ENCODE measurements at places on chromosomes 16 and 17.

DNA sequence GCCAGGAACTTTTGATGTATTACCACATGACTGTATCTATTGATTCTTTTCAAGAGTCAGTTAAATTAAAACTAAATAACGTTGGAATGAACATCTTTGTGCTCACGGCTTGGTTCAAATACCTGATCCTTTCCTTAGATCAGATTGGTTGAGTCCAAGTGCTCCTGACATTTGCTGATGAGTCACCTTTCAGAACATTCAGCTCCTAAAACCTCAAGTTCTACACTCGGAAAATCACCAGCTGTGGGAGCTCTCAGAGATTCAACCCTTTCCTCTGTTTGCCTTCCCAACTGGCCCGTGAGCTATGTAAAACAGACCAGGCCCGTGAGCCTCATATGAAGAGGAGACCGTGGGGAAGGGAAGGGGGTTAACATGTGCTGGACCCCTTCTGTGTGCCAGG lies 68.1 kb downstream of the RTN4RL1 start:
- no peak for DNase-seq

GRCh38 chr16:74999219-74999608 lies 390 bp downstream of the ZNRF1 start:
- DNase-seq = no peak

GRCh38 chr16:19382084-19382801 lies 35.4 kb upstream of the TMC5 start:
- DNase-seq = no peak

DNA sequence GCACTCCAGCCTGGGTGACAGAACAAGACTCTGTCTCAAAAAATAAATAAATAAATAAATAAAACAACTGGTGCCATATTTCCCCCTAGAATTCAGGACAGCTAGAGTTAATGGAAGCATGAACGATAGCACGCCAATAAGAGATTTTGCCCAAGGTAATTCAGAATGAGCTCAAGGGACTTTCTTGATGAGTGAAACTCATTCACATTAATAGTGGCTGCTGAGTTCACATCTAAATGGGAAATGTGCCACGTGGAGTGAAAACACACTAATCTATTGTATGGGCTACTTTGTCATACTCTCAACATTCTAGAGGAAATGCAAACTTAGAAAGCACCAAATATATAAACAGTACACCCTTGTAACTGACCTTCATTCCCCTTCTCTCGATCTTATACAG lies 47.4 kb upstream of the PSMD7 start:
- DNase-seq = no peak

DNA sequence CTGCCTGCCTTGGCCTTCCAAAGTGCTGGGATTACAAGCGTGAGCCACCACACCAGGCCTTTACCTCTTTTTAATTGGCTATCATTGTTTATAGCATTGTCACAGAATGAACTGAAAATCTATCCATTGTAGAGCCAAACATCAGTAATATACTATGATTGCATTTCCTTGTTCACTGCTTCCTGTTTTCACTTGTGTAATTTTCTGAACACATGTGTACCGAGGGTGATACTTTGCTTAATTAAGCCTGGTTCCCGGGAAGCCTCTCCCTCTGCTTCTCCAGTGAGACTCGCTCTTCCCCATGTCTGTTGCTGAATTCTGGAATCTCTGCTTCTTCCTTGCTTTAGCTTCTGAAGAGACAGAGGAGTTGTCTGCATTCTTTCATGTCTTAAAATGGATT lies 33.1 kb downstream of the POLR3E start:
- DNase-seq = no peak

GRCh38 chr16:87101903-87102302 lies 215.3 kb downstream of the C16orf95 start:
- no peak for DNase-seq
